ENCODE measurements at places on chromosomes 2 and 18.

GRCh38 chr18:34758378-34758948 lies 48.4 kb downstream of the DTNA start:
- no peak for DNase-seq

GRCh38 chr2:186339716-186340115 lies 146.3 kb upstream of the ZC3H15 start:
- DNase-seq: no peak

- no peak for DNase-seq
Observed at GRCh38 chr18:28015671-28016070, 161.3 kb downstream of the CDH2 start.

DNA sequence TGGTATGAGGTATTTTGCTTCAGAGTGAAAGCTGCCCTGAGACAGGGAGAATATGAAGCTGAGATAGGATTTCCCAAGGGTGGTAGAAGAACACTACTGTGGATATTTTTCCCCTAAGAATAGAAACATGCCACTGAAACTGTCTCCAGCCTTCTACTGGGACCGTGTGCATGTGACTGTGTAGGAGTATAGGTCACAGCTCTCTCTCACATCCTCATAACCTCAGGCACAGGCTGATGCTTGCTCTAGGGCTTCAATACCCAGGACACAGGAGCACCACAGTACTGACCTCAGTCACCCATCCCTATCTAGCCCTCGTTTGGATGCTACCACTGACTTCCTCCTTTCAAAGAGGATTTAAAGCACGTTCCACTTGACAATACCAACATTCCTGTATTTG lies 67.2 kb downstream of the REV1 start:
- DNase-seq: no peak

DNA sequence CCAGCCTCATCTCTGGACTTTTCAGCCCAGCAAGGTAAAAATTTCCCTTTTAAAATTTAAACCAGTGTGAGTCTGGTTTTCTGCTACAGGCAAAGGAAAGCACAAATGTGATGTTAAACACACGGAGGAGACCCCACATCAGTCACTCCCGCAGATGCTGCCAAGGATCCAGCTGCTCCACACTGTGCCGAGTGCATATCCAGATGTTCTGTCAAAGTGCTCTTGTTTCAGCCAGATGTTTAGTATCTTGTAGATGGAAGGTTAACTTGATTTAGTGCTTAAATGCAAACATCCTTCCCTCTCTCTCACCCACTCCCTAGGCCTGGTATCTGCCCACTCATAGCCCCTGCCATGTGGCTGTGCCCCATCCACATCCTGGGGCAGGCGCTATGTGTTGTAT lies 15.8 kb upstream of the ATOH8 start:
- no peak for DNase-seq

DNA sequence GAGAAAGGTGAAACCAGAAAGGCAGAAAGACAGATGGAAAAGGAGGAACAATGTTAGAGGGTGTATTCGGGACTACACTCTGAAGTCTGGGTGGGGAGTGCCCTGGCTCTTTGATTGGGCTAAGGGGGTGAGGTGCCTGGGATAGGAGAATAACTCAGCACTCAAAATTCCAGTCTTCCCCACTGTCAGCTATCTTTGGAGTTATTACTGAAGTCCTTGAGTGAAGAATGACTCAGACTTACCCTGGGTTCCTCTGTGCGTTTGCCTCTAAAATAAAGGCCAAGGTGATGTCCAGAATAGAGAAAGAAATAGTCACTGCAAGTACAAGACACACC lies 151.8 kb upstream of the SERPINE2 start:
- DNase-seq: no peak

- DNase-seq: no peak
Observed at GRCh38 chr2:236517251-236518031, 52.2 kb upstream of the ACKR3 start.

- no peak for DNase-seq
Observed at GRCh38 chr2:148812306-148812705, 62.7 kb upstream of the KIF5C start.

DNA sequence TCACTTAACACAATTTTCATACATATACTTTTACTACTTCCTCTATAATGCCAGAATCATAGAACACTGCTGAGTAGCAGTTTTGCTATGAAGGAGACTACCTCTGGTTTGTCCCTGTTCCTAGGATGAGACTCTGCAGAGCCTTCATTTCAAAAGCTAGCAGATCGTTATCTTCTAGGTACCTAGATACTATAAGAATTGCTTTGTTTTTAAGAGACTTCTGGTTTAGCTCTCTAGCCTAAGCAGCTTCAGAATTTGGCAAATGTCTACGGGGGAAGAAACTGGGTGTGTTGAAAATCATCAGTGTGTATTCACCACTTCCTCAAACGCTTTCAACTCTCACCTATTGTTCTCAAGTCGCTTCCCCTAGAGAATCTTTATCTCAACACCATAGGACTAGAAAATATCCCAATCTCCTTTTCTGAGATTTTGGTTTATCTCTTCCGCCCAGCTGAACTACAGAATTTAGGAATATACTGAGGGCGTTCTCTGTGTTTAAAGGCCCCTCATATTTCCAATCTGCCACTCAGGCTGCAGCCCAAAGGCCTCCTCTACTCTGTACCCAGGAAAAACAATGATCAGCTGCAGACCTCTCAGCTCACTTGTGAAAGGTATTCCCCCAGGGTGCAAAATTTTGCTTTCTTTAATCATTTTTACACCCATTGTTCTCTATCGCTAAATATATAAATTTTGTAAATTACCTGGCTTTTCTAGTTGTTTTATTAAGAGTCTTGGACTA lies 28.7 kb downstream of the SMAD2 start:
- DNase-seq: no peak

DNA sequence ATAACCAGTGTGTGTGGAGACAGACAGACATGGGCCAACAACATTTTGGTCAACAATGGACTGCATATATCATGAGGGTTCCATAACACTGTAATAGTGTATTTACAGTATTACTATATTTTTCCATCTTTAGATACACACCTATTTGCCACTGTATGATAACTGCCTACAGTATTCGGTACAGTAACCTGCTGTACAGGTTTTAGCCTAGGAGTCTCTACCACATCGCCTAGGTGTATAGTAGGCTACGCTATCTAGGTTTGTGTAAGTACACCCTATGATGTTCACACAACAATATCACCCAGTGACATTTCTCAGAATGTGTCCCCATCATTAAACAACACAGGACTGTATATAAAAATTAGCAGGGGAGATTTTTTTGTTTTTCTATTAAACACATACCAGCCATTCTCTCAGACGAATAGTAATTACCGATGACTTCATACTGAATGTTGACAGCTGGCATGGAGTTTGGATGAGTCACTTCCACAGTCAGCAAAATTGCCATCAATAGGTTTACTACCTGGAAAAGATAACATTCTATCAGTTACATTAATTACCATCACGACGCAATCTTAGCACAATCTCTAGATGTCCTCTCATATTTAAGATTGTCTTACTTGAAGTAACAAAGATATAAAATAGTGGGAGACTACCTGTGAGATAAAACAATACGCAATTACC lies 10.8 kb downstream of the LAPTM4A start:
- DNase-seq: no peak

- DNase-seq: no peak
Observed at GRCh38 chr2:2542966-2543611, 212.0 kb upstream of the MYT1L start.

DNA sequence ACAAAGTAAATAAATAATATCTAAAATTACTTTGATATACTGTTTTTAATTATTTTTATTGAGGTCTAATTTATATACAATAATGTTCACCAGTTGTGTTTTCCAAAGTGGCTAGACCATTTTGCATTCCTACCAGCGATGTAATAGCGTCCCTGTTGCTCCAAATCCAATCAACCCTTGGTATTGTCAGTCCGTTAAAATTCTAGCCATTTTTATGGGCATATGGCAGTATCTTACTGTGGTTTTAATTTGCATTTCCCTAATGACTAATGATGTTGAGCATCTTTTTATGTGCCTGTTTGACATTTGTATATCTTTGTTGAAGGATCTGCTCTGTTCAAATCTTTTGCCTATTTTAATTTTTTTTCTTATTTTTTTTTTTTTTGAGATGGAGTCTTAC lies 185.0 kb downstream of the PRPF40A start:
- no peak for DNase-seq

DNA sequence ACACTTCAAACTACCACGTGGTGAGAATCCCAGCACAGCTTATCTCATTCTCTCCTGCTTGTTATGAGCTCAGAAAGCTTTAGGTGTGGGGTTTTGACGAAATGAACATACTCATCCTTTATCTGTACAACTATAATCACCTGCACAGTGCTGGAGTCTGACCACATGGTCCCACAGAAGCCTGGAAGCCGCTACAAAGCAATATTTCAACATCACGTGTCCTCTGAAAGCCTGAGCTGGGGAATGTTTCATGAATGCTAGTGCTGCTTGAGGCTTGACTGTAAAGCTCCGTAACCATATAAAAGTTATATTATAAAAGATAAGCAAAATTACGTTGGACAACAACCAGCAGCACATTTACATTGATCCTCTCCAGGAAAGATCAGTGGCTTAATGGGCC lies 43.9 kb downstream of the PIEZO2 start:
- no peak for DNase-seq

Data from activated T-helper 9 cell treated with anti-CD3 and anti-CD28 coated beads, Interleukin-2, amount 50 U/mL, for 16 hours (primary cell).